Endothelial cell of umbilical vein (primary cell): ENCODE measurements at places on chromosomes 1 and 21.

- DNase-seq, result peak; percentile 88
Observed at GRCh38 chr1:155859881-155860871, 809 bp downstream of the SYT11 start.

DNA sequence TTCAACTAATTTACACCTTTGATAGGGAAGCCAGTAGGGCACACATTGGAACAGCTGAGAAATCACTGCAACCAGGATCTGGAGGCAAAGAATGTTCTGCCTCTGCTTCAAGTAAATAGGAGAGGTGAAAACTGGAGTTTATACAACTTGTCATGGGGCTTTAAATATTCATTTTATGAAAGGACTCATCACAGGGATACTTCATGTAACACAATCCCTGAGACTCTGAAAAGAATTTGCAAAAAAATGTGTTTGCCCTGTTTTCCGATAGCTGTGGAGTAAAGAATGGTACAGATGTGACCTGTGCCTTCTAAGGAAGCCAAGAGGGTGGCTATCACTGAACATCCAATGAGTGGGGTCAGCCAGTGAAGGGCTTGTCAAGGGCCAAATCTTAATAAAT is 152.0 kb downstream of the LMX1A start:
- no peak for DNase-seq

GRCh38 chr1:201284636-201285035 is 1.3 kb downstream of the PKP1 start:
- no peak for DNase-seq

DNA sequence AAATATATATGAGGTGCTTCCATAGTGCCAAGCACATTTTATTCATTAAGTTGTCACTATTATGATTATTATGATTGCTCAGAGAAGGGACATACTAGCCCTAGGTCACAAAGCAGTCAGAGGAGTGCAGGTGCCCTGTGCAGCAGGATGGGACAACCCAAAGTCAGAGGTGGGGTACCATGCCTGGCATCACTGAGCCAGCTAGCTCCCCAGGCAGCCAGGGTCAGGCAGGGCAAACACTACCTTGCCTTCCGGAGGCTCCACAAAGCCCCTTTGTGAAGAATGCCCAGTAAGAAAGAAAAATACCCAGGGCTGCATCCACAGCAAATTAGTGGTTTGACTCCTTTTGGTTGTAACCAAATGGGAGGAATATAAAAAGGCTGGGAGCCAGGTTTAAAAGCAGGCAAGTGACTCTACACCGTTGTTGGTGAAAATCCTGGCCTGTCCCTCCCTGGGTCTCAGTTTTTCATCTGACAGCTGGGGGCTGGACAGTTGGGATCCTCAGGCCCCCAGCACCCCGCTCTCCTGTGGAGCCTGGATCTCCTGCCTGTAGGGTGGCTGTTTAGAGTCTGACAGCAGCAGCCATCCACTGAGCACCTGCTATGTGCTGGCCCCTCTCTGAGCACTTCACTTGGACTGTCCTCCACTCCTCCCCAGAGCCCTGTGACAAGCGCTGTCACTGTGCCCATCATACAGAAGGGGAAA is 98.8 kb downstream of the GLIS1 start:
- no peak for DNase-seq

DNA sequence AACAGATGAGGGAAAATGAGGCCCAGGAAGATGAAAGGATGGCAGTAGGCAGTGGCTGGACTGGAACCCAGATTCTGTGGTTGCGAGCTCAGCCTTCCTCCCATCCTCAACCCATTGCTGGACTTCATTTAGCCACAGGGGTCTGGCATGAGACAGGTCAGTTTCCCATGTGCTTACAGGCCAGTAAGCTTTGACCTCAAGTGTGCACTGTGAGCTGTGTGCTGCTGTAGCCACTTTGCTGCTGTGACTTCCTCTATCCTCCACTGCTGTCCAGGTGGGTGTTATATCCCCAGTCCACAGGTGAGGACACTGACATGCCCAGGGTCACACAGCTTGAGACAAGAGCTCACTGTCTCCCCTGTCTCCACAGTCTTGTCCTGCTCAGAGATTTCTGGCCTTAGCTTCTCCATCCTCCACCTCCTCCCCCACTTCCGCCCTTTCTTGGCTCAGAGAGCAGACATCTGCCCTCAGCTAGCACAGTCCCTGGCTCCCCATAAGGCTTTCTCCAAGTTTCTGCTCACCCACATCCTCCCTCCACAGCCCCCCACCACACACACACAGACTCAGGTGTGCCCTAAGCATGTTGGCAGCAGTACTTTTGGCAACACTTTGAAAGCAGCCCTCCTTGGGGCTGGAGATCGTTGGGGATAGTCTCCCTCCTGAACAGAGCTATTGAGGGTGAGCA is 7.3 kb downstream of the IGSF21 start:
- no peak for DNase-seq

GRCh38 chr1:115783311-115783710 is 14.8 kb upstream of the CASQ2 start:
- DNase-seq, result no peak

- DNase-seq, result peak; percentile 51
Observed at GRCh38 chr1:85372683-85373377, 92.1 kb downstream of the DDAH1 start.

GRCh38 chr1:67855444-67855843 is 22.2 kb upstream of the GNG12 start:
- DNase-seq, result peak; percentile 83

DNA sequence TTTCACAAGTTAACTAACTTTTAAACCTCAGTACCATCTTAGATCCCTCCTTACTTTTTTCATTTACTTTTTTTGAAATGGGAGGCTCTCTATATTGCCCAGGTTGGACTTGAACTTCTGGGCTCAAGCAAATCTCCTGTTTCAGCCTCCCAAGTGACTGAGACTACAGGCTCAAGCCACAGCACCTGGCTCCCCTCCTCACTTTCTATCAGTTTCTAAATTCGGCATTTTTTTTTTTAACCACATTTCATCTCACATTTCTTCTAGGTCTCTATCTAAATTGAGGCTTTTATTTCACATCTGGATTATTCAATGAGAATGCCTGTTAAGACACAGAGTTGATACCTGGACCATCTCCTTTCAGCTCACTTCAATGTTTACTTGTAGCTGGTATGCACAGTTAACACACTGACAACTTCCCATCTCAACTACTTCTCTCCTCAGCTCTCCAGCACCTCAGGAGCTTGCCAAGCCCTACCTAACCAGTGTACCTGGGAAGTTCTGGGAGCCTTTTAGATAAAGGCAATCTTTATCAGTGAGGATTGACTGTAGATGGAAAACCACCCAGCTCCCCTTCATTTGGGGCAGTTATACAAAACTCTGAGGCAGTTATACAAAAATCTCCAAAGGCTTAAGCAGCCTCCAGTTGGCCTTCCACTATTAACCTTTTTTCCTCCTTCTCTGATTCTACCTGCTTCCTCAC is 3.4 kb downstream of the USP33 start:
- no peak for DNase-seq

DNA sequence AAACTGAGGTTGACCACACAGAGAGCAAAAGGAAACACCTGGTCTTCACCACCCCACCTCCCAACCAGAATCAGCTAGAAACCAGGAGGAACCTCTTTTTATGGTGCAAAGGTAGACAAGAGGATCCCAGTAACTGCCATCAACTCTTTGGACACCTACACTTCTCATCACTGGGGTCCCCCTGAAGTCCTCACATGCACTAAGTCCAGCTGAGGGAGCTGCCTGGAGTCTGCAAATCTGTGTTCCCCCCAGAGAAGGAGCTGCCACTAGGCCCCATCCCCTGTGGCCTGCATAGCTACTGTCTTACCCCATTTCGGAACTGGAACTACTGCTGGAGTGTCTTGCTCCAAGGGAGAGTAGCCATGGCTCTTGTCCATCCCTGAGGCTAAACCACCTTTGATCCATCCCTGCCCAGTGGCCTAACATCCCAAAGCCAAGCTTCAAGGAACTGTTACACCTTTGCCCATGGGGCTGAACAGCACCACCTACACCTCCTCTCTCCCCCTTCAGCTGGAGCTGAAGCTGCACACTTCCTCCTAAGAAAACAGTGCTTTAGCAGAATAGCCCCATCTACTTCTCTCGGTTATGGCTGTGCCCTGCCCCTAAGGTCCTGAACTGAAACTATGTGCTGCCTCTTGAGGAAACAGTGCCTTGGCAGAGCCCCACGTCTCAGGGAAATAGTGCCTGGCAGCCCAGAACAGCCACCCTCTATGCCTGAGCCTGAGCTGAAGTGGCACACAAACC is 85.4 kb upstream of the CD53 start:
- no peak for DNase-seq

- no peak for DNase-seq
Observed at GRCh38 chr1:116674751-116675150, 7.2 kb upstream of the IGSF3 start.

DNA sequence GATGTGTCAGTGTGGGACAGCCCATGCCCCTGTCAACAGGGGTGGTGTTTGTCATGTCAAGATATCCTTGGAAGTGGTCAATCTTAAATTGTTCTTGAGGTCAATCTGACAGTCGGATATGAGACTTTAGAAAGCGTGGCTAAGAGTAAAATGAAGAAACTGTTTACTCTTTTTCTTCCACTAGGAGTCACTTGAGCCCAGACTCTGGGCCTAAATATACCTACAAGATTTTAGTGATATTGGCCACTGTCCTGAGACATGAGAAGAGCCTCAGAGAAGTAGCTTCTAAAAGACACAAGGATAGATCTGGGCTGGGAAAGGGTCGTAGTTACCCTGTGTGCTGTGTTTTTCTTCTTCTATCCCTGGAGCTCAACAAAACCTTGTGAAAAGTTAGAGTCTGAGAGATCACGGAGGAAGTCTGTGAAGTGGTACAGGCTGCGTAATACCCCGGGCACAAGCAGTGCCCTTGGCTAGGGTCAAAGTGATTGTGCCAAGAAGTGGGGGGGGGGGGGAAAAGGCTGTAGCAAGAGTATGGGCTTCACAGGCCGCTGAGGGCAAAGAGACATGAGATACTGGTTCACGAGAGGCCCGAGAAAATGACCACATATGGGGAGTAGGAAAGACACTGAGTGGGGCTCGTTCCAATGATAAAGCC is 355.2 kb upstream of the GREM2 start:
- DNase-seq, result peak; percentile 4

- DNase-seq, result no peak
Observed at GRCh38 chr1:21406659-21407058, 33.3 kb upstream of the NBPF3 start.

GRCh38 chr1:54117815-54118563 is 34.8 kb downstream of the CDCP2 start:
- no peak for DNase-seq

- no peak for DNase-seq
Observed at GRCh38 chr1:76677416-76678405, 189.6 kb upstream of the ST6GALNAC5 start.

DNA sequence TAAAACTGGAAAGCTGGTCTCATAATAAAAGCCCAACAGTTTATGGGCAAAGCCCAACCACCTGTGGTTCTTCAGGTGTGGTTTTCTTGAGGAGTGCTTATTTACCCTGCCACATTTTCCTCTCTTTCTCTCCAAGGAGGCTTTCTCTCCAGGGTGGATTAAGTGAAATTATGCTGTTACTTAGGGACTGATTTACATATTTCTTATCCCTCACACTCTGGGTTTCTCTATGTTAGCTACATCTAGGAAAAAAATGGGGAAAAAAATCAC is 4.8 kb downstream of the TBX19 start:
- DNase-seq, result no peak

DNA sequence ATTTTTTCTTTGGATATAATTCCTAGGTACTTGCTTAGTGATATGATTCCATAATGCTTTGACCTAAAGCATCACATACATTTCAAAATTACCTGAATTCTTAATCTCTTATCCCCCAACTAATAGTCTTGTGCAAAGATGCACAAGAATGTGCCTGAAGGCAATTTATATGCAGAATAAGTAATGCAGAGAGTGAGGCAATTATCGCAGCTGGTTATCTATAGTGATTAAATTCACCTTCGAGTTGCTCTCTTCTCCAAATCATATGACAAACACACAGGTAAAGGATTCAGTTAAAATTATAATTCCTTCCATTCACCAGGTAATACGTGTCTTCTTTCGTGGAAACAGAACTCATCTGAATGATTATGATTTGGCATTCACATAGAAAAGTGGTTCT is 717.3 kb downstream of the MRPL39 start:
- DNase-seq, result no peak

GRCh38 chr1:176880955-176881595 is 283.4 kb downstream of the ASTN1 start:
- peak; percentile 46 for DNase-seq

DNA sequence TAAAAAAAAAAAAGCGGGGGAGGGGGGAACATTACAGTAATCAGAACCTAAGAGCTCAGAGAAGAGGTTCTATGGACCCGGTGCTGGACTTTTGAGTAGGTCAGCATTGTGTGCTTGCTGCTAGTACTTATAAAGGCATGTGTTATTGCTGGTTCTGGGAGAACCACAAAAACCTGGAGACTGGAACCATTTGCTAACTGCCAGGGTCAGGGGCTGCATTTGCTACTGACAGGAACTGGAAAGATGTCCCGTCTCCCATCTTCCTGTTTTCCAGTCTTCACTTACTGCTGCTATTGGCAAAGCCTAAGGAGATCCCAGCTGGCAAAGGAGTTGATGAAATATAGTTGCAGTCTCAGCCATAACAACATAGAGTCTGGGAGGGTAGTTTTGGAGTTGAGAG is 4.3 kb downstream of the RNF2 start:
- no peak for DNase-seq

GRCh38 chr1:110174961-110175360 is 24.7 kb downstream of the SLC6A17 start:
- DNase-seq, result no peak

GRCh38 chr1:92536980-92537884 is 50.5 kb upstream of the GFI1 start:
- DNase-seq, result peak; percentile 64
